ENCODE measurements at places on chromosomes 7 and 10. TPM values are rescaled to one million over a fixed set of nuclear protein-coding genes. Genes with fewer than 3 reads are reported as not detected.
A peak's percentile ranks its signal among the peaks of the same experiment; 100 is the strongest.

The PLEKHS1 gene
- 0.11 TPM for total RNA-seq

The NME8 gene
- not detected for total RNA-seq

The ZP3 gene
- not detected for total RNA-seq

The TMEM176B gene
- not detected for total RNA-seq

The IFIT1B gene
- not detected for total RNA-seq

The AKR1C4 gene
- total RNA-seq, result not detected

The GIMAP4 gene
- not detected for total RNA-seq

The FAM53B gene
- total RNA-seq, result 17.0 TPM

DNA sequence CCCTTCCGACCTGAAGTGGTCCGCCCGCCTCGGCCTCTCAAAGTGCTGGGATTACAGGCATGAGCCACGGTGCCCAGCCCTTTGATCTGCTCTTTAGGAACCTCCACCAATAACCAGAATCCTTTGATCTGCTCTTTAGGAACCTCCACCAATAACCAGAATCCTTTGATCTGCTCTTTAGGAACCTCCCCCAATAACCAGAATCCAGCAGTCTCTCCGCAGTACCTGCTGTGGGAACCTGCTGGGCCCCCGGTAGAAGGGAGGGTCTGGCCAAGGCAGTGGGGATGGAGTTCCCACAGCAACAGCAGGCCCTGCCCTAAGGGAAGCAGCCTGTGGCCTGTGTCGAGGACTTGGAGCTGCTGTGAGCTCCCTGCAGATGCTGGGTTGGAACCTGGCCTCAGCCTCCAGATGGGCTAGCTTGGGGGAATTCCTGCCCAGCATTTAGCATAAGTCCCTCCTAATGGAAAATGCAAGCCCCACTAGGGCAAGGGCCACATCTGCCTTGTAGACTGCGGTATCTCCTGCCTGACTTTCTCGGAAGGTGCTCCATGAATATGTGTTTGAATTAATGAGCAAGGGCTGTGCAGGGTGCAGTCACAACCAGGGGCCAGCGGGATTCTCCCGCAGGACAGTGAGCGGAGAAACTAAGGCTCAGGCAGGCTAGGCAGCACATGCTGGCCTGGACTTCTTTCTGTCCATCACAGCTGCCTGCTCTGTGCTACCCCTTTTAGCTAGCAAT, 165.8 kb downstream of the UBE2H start:
- H3K27ac ChIP-seq, result no peak overlapping the region
- peaks cover 63% of the 10 kb centered on the region for H3K27me3 ChIP-seq
- no peak overlapping the region for H3K4me3 ChIP-seq
- DNase-seq, result no peak

DNA sequence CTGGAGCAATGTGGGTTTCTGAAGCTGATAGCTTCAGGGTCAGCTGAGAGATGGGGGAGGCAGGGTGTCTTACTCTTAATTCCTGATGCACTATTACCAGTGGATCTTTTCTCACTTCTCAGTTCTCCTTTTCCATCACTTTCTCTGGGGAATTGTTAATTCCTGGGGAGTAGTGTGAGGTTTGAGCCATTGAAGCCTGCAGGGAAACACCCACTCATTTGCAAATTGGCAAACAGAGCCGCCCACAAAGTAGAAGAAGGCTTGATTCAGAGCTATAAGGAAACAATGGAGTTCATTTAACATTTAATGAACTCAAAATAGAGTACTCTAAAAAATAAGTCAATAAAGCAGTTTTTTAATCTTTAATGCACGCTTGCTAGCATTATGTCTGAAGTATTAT, 4.3 kb upstream of the TECTB start:
- H3K36me3 ChIP-seq, result no peaks in the 10 kb centered on the region
- no peak overlapping the region for H3K27ac ChIP-seq
- H3K4me3 ChIP-seq, result no peak overlapping the region
- peaks cover 2% of the 10 kb centered on the region for H3K27me3 ChIP-seq

GRCh38 chr10:97067716-97068391, 117.9 kb downstream of the SLIT1 start:
- DNase-seq, result no peak
- H3K4me1 ChIP-seq, result no peaks in the 10 kb centered on the region
- H3K4me3 ChIP-seq, result no peak overlapping the region
- H3K27me3 ChIP-seq, result peaks cover 38% of the 10 kb centered on the region

GRCh38 chr10:48366261-48366660, 59.8 kb downstream of the MAPK8 start:
- no peak overlapping the region for H3K27ac ChIP-seq
- no peak overlapping the region for H3K4me3 ChIP-seq
- no peaks in the 10 kb centered on the region for H3K36me3 ChIP-seq
- peaks cover 31% of the 10 kb centered on the region for H3K4me1 ChIP-seq
- no peak for DNase-seq
- no peaks in the 10 kb centered on the region for H3K27me3 ChIP-seq

DNA sequence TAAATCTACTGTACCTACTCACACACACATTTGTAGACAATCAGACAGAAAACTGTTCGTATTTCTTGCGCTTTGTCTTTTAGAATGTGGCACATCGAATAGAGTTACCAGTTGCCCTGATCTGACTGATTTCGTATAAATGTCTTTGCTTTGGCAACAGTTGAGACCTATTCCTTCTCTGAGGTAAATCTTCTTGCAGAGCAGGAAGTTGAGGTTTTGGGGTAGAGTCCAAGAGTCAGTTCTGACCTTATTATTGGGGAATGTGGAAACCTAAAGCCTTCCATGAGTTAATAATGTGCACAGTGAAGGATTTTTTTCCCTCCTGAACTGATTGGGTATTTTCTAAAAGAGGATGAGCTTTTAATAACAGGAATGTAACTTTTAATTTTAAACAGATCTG, 135.3 kb downstream of the KIAA1217 start:
- no peak overlapping the region for H3K4me3 ChIP-seq
- DNase-seq, result no peak
- no peaks in the 10 kb centered on the region for H3K36me3 ChIP-seq

GRCh38 chr10:12181065-12181775, 14.5 kb downstream of the NUDT5 start:
- H3K27me3 ChIP-seq, result no peaks in the 10 kb centered on the region
- no peaks in the 10 kb centered on the region for H3K4me1 ChIP-seq
- H3K27ac ChIP-seq, result no peak overlapping the region
- no peak for DNase-seq
- H3K36me3 ChIP-seq, result peaks cover 31% of the 10 kb centered on the region

DNA sequence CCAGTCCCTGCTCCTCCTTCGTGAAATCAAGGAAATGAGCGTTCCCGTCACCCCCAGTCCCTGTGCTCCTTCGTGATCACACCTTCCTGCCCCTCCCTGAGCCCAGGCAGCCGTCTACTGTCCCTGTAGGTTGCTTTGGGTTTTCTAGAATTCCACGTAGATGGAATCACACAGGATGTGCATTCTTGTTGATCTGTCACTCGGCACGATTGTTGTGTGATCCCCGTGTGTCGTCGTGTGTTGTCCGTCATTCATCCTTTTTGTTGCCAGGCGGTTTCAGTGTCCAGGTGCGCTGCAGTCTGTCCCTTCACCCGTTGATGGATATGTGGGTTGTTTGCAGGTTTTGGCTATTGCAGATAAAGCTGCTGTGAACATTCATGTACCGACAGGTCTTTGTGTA, 9.4 kb downstream of the MTG1 start:
- H3K27me3 ChIP-seq, result no peaks in the 10 kb centered on the region
- DNase-seq, result peak; percentile 69
- H3K4me1 ChIP-seq, result no peaks in the 10 kb centered on the region

DNA sequence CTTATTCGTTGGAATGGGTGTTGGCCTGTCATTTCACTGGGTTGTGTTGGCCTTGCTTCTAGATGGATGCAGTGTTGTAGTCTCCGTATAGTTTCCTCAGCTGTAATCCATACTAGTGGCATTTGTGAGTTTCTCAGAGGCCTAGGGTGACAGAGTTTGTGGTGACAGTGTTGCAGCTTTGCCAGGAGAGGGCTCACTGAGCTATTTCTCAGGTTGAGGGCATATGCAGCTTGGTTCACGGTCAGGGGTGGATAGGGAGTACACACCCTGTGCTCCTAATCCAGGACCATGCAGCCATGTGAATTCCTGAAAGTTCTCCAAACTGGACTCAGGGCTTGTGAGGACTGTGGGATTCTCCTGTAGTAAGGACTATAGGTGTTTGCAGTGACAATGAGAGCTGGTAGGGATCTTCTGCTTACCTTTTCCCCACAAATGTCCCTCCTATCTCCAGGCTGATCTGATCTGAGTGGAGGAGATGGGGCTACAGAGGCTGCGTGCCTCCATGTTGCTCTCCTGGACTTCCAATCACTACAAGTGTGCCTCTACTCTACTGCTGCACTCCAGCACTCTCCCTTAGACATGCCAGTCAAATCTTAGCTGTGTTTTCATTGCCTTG, 229.0 kb downstream of the STK31 start:
- no peaks in the 10 kb centered on the region for H3K27me3 ChIP-seq
- H3K27ac ChIP-seq, result no peak overlapping the region
- H3K4me3 ChIP-seq, result no peak overlapping the region
- DNase-seq, result no peak
- H3K36me3 ChIP-seq, result no peaks in the 10 kb centered on the region
- H3K4me1 ChIP-seq, result no peaks in the 10 kb centered on the region

GRCh38 chr10:60652628-60653027, 125.7 kb upstream of the CDK1 start:
- no peak overlapping the region for H3K27ac ChIP-seq
- no peak overlapping the region for H3K4me3 ChIP-seq
- peaks cover 2% of the 10 kb centered on the region for H3K4me1 ChIP-seq
- no peaks in the 10 kb centered on the region for H3K36me3 ChIP-seq
- DNase-seq, result no peak

GRCh38 chr7:47949703-47950102, 1.4 kb upstream of the PKD1L1 start:
- no peak overlapping the region for H3K4me3 ChIP-seq
- H3K27ac ChIP-seq, result no peak overlapping the region
- H3K36me3 ChIP-seq, result peaks cover 3% of the 10 kb centered on the region
- peak; percentile 57 for DNase-seq
- peaks cover 10% of the 10 kb centered on the region for H3K4me1 ChIP-seq

GRCh38 chr10:33026422-33026821, 68.4 kb upstream of the ITGB1 start:
- no peaks in the 10 kb centered on the region for H3K36me3 ChIP-seq
- peaks cover 5% of the 10 kb centered on the region for H3K4me1 ChIP-seq
- H3K27me3 ChIP-seq, result no peaks in the 10 kb centered on the region
- no peak for DNase-seq
- no peak overlapping the region for H3K4me3 ChIP-seq

GRCh38 chr10:119518176-119518575, 24.3 kb downstream of the RGS10 start:
- H3K27ac ChIP-seq, result no peak overlapping the region
- peaks cover 35% of the 10 kb centered on the region for H3K4me1 ChIP-seq
- no peaks in the 10 kb centered on the region for H3K36me3 ChIP-seq

DNA sequence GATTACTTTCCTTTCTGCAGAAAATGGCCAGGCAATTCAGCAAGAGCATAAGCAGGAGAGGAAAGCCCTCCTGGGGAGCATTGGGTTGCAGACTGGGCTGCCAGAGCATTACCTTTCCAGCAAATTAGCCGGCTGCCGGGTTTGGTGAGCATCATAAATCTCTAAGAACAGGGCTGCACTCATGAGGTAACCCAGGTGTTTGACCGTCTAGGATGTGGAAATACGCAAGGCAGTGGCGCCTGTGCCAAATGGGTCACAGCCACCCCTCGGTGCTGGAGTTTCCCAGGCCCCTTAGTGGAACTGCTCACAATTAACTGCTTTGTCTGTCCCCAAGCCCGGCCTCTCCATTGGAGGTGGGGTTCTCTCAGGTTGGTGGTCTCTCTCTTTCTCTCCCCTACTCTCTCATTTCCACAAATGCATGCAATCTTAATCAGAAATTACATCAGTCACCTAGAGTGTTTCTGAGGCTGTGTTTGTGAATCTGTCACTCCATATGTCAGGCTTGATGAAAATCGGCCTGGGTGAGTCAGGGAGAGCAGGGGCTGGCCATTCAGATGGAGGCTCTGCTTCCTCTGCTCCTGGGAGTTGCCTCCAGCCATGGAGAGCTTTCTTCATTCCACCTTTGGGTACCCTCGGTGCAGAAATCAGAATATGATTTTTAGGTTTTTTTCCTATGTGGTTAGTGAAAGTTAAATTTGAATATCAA, 26.7 kb downstream of the PTN start:
- no peaks in the 10 kb centered on the region for H3K27me3 ChIP-seq
- H3K36me3 ChIP-seq, result no peaks in the 10 kb centered on the region
- peaks cover 10% of the 10 kb centered on the region for H3K4me1 ChIP-seq
- no peak overlapping the region for H3K27ac ChIP-seq

DNA sequence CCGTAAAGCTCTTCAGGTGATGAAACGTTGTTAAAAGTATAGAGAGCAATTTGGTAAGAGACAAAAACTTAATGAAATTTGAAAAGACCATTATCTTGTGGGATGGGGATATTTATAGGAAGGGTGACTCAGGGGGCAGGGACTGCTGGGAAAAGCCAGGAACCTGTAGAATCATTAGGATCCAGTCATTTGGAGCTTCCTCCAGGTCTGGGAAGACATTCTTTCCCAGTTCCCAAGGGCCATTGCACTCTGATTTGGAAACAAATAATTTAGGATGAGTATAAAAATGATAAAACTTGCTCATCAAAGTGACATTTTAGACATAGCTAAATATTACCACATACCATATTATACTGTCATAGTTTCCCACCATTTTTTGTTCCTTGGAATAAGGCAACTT, 143.9 kb downstream of the PFKFB3 start:
- peak; percentile 19 for DNase-seq
- H3K36me3 ChIP-seq, result no peaks in the 10 kb centered on the region
- peaks cover 4% of the 10 kb centered on the region for H3K27me3 ChIP-seq
- H3K4me3 ChIP-seq, result no peak overlapping the region

GRCh38 chr10:52276986-52277385, 37.1 kb upstream of the DKK1 start:
- no peaks in the 10 kb centered on the region for H3K27me3 ChIP-seq
- H3K27ac ChIP-seq, result no peak overlapping the region
- H3K4me1 ChIP-seq, result peaks cover 15% of the 10 kb centered on the region
- H3K4me3 ChIP-seq, result no peak overlapping the region
- peaks cover 3% of the 10 kb centered on the region for H3K36me3 ChIP-seq
- DNase-seq, result no peak

GRCh38 chr7:105285118-105285874, 103.4 kb downstream of the SRPK2 start:
- H3K4me1 ChIP-seq, result peaks cover 6% of the 10 kb centered on the region
- no peaks in the 10 kb centered on the region for H3K27me3 ChIP-seq
- H3K36me3 ChIP-seq, result no peaks in the 10 kb centered on the region

- peaks cover 11% of the 10 kb centered on the region for H3K27me3 ChIP-seq
- no peak overlapping the region for H3K4me3 ChIP-seq
- no peaks in the 10 kb centered on the region for H3K36me3 ChIP-seq
- peaks cover 1% of the 10 kb centered on the region for H3K4me1 ChIP-seq
- no peak for DNase-seq
- H3K27ac ChIP-seq, result no peak overlapping the region
These were observed 84.1 kb downstream of the TRIL start for GRCh38 chr7:28874001-28874400.

- H3K4me3 ChIP-seq, result no peak overlapping the region
- peaks cover 3% of the 10 kb centered on the region for H3K36me3 ChIP-seq
- no peak for DNase-seq
- no peak overlapping the region for H3K27ac ChIP-seq
- no peaks in the 10 kb centered on the region for H3K4me1 ChIP-seq
These were observed 421.7 kb downstream of the ATRNL1 start for GRCh38 chr10:115514895-115515294.
